ENCODE measurements at places on chromosomes 7 and 10.

DNA sequence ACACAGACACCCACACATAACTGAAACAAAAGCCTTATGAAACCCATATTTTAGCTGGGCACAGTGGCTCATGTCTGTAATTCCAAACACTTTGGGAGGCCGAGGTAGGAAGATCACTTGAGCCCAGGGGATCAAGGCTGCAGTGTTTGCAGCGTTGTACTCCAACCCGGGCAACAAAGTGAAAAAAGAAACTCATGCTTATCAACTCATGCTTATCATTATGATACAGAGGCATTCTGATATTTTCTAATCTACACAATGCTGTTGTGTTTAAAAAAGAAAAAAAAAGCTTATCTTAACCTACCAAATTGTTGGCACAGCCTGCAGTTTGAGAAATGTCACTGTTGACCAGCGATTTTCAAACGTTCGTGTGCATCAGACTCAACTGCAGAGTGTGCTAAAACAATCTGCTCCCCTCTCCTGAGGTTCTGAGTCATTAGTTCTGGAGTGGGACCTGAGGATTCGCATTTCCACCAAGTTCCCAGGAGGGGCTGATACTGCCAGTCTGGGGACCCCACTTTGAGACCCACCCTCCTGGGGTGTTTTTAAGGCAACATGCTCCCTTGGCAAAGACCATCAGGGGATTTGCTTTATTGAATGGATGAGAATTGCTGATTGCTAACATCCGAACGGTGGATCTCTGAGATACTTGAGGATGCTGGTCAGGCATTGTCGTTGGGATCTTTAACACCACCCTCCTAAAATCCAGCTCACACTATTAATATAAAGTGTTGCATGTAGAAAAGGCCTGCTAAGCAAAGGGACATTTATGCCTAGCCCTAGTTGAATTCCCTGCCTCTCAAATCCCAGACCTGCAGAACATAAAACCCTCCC, 16.2 kb downstream of the CHST3 start:
- H3K4me3 ChIP-seq: no peak overlapping the region
- no peaks in the 10 kb centered on the region for H3K4me1 ChIP-seq
- H3K27ac ChIP-seq: no peak overlapping the region

GRCh38 chr10:112895292-112895691, 54.8 kb upstream of the TCF7L2 start:
- H3K27ac ChIP-seq: no peak overlapping the region
- no peaks in the 10 kb centered on the region for H3K36me3 ChIP-seq
- DNase-seq: no peak
- no peaks in the 10 kb centered on the region for H3K27me3 ChIP-seq

- H3K36me3 ChIP-seq: no peaks in the 10 kb centered on the region
- no peak overlapping the region for H3K4me3 ChIP-seq
- no peak for DNase-seq
- no peak overlapping the region for H3K27ac ChIP-seq
These were observed 420.4 kb downstream of the DNAJB6 start for GRCh38 chr7:157757211-157757610.

DNA sequence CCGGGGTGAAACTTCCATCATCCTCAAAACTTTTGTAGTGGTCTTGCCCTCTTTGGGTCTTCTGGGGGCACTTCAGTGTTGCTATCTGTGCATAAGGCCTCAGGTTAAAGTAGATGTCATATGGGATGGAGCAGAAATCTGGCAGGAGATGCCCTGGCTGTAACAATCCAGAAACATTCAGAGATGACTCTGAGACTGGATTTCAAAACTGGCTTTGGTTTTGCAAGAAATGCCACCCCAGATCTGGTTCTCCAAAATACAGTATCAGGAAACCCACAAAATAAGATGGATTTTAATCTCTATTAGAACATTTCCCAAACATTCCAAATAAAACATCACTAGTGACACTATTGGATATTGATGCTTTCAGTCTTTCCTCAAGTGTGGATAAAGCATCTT, 191.5 kb downstream of the REEP3 start:
- no peak overlapping the region for H3K4me3 ChIP-seq
- DNase-seq: no peak
- H3K4me1 ChIP-seq: peaks cover 11% of the 10 kb centered on the region
- H3K36me3 ChIP-seq: no peaks in the 10 kb centered on the region

- no peak overlapping the region for H3K27ac ChIP-seq
- no peak overlapping the region for H3K4me3 ChIP-seq
- peaks cover 5% of the 10 kb centered on the region for H3K27me3 ChIP-seq
- H3K4me1 ChIP-seq: no peaks in the 10 kb centered on the region
These were observed 8.5 kb downstream of the LRIT2 start for GRCh38 chr10:84216834-84217233.

DNA sequence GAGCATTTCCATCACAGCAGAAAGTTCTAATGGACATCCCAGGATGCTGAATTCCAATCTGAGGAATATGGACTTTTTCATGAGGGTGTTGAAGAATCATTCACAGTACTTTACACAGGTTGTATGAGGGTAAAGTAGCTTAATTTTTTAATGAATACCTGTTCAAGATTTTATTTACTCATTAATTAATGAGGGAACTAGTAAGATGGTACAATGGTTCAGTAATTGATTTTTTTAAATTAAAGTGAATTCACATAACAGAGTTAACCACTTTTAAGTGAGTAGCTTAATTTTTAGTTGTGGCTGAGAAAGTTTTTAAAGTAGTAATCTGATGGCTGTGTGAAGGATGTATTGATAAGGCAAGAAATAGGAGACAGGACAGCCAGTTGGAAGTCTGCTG, 266.5 kb downstream of the GFRA1 start:
- no peak overlapping the region for H3K27ac ChIP-seq
- H3K4me3 ChIP-seq: no peak overlapping the region
- H3K27me3 ChIP-seq: no peaks in the 10 kb centered on the region
- no peaks in the 10 kb centered on the region for H3K36me3 ChIP-seq

DNA sequence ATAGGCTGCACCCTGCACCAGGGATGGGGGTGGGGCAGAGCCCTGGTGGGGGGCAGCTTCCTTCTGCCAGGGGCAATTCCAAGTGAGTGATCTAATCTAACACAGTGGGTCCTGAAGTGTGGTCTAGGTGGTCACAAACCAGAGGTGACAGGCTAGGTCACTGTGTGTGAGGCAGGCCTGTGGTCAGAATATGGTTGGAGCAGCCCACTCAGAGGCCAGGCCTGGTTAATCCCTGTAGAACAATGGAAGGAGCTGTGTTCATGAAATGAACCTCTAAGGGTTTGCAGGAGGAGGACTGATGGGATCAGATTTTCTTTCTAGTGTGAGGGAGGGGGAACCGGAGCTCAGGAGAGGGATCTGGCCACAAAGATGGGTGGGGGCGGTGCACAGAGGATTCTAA, 10.0 kb upstream of the TSPAN14 start:
- H3K4me3 ChIP-seq: no peak overlapping the region
- no peak overlapping the region for H3K27ac ChIP-seq
- no peaks in the 10 kb centered on the region for H3K4me1 ChIP-seq
- H3K27me3 ChIP-seq: no peaks in the 10 kb centered on the region
- H3K36me3 ChIP-seq: no peaks in the 10 kb centered on the region
- no peak for DNase-seq

DNA sequence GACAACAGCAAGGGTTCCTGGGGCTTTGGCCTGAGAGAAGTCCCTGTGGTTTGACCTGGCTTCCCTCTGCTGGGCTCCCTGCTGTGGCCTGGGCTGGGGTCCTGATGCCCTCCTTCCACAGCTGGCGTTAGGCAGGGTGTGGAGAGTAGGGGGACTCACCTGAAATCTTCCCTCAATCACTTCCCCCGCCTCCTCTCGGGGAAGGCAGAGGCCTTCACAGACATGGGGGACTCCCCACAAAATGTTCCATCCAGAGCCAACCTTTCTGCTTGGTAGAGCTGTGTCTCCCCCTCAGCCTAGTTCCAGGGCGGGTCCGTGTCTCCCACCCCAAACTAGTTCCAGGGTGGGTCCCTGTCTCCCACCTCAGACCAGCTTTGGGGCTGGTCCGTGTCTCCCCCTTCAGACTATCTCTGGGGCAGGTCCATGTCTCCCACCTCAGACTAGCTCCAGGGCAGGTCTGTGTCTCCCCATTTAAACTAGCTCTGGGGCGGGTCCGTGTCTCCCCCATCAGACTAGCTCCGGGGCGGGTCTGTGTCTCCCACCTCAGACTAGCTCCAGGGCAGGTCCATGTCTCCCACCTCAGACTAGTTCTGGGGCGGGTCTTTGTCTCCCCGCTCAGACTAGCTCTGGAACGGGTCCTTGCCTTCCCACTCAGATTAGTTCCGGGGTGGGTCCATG, 2.2 kb downstream of the PVRIG start:
- H3K27me3 ChIP-seq: no peaks in the 10 kb centered on the region
- H3K4me1 ChIP-seq: no peaks in the 10 kb centered on the region
- H3K27ac ChIP-seq: peak overlapping the region; percentile 65
- no peak for DNase-seq
